ENCODE measurements at places on chromosomes 12 and 14.

DNA sequence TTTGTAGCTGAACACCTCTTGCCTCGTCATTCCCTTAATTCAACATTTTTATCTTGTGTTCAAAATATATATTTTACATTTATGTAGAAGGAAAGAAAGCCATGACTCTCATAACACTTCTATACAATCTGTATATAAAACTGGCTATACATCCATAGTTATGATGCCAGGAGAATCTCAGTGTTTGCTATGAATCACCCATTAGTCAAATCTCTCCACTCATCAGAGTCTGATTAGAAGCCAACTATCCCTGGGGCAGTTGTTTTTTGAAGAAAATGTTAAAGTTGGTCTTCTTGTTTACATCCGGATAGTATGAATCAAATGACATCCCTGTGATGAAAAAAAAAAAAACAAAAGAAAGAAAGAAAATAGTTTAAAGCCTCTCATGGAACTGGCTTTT is 503.9 kb downstream of the NELL2 start:
- no peak for DNase-seq

GRCh38 chr12:116481726-116482125 is 77.5 kb upstream of the MAP1LC3B2 start:
- DNase-seq, result no peak

- no peak for DNase-seq
These were observed 28.6 kb upstream of the NR1H4 start for GRCh38 chr12:100445081-100445481.

GRCh38 chr12:8823565-8824300 is 1.3 kb downstream of the A2ML1 start:
- DNase-seq, result no peak

DNA sequence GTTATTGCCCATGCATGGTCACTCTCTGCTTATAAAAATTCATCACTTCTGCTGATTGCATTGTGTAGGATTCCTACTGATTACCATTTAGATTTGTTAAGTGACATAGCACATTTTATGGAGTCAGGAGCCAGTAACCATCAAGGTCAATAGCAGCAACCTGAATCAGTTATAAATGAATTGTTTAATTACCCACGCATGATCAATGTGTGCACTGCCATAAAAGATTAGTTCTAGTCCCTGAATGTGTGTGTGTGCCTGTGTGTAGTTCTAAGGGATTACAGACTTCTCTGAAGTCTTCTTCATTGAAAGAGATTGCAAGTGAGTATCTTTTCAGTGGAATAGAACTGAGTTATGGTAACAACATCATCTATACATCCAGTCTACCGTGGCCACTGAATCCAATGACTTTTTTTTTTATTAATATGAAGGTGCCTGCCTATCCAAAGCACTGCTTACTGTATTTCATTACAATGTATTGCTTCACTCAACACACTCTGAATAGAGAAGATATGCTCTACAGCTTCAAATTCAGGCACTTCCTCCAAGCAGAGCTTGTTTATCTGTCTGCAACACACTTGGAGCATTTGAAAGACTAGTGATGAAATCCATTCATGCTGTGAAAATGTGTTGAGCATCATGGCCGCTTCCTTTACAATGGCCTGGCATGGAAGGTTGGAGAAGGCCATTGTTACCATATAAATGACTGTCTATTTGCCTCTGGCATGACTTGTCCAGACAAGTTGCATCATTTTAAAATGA is 381.7 kb downstream of the DIO2 start:
- DNase-seq, result no peak

GRCh38 chr12:67795236-67795635 is 146.7 kb downstream of the DYRK2 start:
- DNase-seq, result no peak

DNA sequence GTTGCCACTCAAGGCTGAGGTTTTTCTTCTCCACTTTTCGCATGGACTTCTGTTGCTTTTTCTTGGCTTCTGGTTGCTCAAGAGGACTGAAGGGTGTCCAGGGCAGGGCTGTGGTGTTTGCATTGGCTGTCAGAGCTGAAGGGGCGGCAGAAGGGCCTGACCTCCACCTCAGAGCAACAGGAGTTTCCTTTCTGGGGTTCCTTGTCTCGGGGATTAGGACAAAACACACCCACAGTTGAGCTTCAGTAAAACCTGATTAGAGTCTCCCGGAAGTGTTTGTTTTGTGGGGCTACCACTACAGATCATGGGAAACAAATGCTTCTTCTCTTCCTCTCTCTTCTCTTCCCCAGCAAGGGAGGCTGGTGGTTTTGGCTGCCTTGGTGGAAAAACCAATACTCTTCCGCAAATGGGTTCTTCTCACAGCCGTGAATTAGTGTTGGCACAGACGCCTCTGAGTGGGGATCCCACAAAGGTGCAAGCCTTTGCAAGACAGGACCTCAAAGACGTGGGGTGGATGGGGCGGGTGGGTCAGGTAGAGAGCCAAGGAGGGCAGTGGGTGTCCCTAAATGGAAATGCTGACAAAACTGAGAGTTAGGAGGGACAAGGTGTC is 317.7 kb upstream of the TBX3 start:
- DNase-seq, result no peak

GRCh38 chr12:95848575-95849388 is 10.0 kb upstream of the SNRPF start:
- DNase-seq, result no peak

- no peak for DNase-seq
These were observed 28.5 kb upstream of the ANKRD9 start for GRCh38 chr14:102537981-102538601.

- DNase-seq, result no peak
These were observed 31.0 kb upstream of the SLC38A1 start for GRCh38 chr12:46299851-46300250.

DNA sequence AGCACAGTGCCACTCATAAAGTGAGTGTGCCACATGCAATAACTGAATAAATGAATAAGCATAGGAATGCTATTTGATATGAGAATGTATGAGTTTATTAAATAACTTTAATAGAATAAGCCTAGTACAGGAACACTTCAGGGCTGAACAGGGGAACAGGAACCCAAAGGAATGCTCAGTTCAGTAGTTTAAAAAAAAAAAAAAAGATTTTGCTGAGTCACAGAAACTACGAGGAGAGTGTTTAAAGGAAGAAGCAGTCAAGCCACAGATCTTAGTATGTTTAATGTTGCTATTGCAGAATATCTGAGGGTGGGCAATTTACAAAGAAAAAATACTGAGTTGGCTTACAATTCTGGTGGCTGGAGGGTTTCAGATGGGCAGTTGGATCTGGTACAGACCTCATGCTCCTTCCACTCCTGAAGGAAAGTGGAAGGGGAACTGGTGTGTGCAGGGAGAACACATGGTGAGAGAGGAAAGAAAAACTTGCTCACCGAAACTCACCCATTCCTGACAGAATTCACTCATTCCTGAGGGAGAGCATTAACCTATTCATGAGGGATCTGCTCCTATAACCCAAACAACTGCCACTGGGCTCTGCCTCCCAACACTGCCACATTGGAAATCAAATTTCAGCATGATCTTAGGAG is 880.3 kb upstream of the MGAT4C start:
- no peak for DNase-seq

DNA sequence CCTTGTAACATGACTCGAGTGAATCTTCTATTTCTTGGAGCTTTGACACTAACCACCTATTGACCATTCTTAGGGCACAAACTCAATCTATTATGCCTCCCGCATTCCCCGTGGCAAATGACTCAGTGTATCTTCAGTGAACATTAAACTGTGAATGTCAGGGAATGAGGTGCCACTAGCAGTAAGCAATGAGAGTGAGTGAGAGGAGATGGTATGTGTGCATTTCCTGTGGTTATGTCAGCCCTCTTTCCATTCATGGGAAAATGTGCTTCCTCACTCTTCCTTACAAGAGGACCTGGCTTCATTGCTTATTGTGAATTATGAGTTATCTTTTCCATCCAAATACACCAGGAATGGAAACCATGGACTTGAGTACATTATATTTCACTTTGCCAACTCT is 229.2 kb downstream of the EMP1 start:
- DNase-seq, result no peak

- no peak for DNase-seq
These were observed 233.8 kb downstream of the FBXL14 start for GRCh38 chr12:1360441-1361210.

- DNase-seq, result no peak
These were observed 20.6 kb upstream of the USP15 start for GRCh38 chr12:62239571-62239970.

- no peak for DNase-seq
These were observed 6.8 kb upstream of the TRAF3 start for GRCh38 chr14:102770147-102771123.

DNA sequence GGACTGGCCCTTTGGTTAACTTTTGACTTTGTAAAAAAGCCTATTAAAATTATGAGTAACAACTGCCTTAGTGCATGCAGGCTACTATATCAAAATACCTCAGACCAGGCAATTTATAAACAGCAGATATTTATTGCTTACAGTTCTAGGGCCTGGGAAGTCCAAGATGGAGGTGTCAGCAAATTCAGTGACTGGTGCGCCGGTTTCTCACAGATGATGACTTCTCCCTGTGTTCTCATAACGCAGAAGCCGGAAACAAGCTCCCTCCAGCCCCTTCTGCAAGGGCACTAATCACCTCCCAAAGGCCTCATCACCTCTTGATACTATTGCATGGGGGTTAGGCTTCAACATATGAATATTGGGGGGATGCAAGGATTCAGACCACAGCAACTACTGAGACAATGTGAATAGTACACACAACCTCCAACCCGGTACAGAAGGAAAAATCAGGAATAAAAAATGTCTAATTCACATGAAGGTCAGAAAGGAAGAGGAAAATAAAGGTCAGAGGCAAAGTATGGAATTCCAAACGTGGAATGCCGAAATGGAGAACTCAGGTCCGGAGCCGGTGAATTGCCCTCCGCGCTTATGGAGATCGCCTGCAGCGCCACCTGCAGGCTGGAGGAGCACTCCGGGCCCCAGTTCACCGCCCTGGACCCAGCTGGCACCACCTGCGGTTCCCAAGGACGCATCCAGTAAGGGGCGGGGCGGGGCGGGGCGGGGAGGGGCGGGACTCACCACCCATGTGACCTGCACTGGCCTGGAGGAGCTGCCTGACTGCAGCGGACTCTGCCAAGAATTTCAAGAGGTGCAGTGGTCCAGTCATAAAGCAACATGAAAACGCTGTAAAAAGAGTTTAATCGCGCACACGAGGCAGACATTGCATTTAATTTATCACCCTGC is 203.4 kb downstream of the KIF26A start:
- DNase-seq, result peak; percentile 51

- DNase-seq, result no peak
These were observed 91.6 kb upstream of the PTPRQ start for GRCh38 chr12:80352474-80352873.

DNA sequence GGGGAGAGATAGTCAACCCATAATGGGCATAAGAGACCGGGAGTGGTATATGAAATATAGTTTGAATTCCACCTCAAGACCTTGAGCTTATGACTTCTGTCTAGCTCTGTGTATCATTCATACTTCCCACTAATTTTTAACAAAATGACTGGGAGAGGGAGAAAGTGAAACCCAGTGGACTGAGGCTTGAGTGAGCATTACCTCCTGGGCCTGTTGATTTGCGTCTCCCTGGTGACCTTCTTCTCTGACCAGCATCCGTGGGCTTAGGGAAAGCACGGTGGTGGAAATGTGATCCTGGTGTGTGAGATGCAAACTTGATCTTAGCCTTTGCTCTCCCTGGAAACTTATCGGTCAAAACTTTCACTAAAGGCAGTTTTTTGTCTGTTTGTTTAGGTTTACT is 207.9 kb upstream of the BCL2L14 start:
- no peak for DNase-seq

DNA sequence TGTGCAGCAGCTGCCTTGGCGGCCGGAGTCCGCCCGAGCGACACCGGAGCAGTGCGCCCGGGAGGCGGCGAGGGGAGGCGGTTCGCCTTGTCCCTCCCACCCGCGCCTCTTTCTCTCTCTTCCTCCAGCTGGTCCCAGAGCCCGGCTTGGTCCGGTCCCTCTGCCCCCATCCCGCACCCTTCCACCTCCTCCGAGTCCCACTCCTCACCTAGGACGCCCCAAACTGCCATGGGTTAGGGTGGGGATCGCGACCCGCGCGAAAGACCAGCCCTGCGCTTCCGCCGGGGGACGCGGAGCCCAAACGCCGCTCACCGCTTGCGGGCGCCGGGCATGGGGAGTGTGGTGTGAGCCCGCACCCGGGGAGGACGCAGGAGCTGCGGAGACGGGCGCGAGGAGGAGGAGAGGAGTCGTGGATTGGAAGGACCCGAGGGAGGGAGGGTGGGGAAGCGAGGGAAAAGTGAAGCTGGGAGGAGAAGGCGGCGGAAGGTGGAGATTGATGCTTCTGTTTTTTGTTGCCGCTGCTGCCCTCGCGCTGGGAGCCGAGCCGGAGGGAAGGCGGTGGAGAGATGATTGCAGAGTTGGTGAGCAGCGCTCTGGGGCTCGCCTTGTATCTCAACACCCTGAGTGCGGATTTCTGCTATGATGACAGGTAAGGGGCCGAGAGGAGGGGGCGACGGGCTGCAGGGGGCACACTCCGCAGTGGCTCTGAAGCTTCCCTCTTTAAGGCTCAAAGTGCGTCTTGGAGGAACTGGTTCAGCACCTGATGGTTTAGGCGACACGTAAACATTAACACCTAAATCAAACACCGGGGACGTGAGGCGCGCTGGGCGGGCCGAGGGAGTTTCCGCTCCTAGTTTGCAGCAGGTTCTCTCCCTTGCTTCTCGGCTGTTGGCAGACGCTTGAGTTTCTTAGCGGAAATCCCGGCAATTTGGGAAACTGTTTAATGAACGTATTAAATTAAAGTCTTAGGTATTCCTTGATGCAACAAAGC is 610 bp downstream of the TMTC2 start:
- peak; percentile 60 for DNase-seq

GRCh38 chr12:84056-84455 is 17.5 kb downstream of the IQSEC3 start:
- DNase-seq, result no peak

DNA sequence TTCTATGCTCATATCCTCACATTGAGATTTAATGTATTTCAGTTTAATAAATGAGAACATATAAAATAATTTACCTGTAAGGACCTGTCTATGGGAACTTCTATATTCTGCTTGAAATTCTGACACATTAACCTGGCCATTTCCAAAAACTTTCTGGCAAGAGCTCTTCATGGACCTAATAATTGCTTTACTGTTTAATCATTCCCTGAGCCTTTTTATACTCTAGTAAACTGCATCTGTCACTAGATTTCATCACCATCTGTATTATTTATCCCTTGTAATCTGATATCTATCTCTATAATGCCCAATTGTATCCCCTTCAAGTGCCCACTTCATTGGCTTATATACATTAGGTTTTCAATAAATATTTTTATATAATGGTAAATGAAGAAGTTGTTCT is 327.7 kb downstream of the RAD51B start:
- DNase-seq, result no peak

- DNase-seq, result no peak
These were observed 7.5 kb downstream of the REC8 start for GRCh38 chr14:24179294-24179960.

DNA sequence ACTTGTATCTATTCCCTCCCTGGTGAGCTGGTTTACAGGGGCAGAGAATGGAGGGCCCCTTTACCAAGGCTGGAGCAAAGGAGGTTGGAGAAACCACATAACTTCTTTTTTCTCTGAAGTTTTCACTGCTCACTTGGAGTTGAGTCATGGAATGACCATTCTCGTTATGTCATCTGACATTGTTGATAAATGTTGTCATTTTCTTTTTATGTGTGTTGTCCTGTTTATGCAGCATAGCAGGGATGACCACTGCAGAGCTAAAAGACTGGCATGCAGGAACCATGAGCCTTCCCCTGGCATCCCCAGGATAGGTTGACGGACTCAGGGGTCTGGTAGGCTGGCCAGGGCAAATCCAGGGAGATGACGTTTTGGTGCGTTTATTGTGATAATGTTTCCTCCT is 256.8 kb upstream of the DDHD1 start:
- DNase-seq, result no peak
